Mammary epithelial cell (primary cell): ENCODE measurements at places on chromosomes 2 and 18. TPM values are rescaled to one million over a fixed set of nuclear protein-coding genes. Genes with fewer than 3 reads are reported as not detected.

Gene PLCL1
- not detected in 2 replicates for total RNA-seq

GRCh38 chr2:73088703-73089102 is 17.2 kb upstream of the SFXN5 start:
- DNase-seq = no peak

Gene STON1
- 0.27 and 0.47 TPM in 2 replicates for total RNA-seq

DNA sequence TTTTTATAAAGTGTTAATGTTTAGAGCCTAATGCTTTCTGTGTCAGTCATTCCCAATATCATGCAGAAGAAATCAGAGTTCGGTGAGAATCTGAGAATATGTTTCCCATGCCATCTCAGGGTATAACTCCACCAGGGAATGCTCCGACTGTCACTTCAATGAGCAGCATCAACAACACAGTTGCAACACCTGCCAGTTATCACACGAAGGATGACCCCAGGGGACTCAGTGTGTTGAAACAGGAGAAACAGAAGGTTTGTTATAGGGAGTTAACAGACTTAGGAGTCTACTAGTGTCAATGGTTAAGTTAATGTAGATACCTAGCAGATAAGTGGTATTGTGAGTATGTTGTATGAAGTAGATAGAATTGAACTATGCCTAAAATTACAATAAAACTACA is 31.0 kb downstream of the VAPA start:
- DNase-seq = no peak

Gene CCT7
- total RNA-seq = 204 TPM

DNA sequence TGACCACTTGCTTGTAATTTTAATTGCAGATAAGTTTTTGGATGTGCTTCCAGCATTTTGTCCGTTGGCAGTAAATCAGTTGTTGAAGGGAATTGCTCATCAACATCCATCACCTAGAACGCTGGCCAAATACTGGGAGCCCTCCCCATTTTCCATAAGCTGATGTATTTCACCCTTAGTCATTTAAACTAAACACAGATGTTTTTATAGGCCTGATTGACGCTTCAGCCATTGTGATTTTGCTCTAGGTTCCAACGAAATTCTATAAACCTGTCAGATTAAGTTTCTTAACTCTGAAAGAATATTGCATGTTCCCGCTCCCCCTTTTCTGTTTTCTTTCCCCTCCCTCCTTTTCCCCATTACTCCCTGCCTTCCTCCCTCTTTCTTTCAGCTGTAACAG is 1.0 kb upstream of the RPRM start:
- no peak for DNase-seq

GRCh38 chr2:24894750-24895149 is 25.3 kb downstream of the ADCY3 start:
- DNase-seq = no peak

Gene AKAIN1
- not detected for total RNA-seq

GRCh38 chr2:18860179-18860578 is 270.8 kb upstream of the NT5C1B start:
- no peak for DNase-seq

GRCh38 chr18:55370936-55371335 is 217.1 kb downstream of the TCF4 start:
- DNase-seq = no peak

Gene TPGS2
- total RNA-seq = 117 TPM

- peak; percentile 88 for DNase-seq
These were observed 225.5 kb upstream of the GALNT5 start for GRCh38 chr2:157032017-157032416.

- DNase-seq = no peak
These were observed 64.1 kb downstream of the EIF2AK3 start for GRCh38 chr2:88563129-88563528.

DNA sequence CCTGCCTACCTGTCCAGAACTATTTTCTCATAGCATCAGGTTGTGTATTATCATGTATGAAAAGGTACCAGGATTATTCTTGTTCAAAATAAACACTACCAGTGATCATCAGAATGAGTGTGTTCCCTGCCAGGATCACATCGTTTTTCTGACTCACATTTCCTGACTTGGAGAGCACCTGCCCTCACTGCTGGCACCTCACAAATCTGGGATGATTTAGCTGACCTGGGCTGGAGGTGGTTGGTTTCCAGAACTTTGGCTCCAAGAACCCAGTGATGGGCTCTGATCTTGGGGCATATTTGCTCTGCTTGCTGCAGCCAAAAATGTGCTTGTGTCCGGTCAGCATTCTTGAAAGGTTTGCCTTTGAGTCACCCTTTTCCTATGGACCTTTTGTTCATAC is 836.3 kb upstream of the ACVR2A start:
- DNase-seq = peak; percentile 35

Gene MLPH
- total RNA-seq = 2.8 TPM

GRCh38 chr18:33291539-33291938 is 149.0 kb downstream of the CCDC178 start:
- no peak for DNase-seq

DNA sequence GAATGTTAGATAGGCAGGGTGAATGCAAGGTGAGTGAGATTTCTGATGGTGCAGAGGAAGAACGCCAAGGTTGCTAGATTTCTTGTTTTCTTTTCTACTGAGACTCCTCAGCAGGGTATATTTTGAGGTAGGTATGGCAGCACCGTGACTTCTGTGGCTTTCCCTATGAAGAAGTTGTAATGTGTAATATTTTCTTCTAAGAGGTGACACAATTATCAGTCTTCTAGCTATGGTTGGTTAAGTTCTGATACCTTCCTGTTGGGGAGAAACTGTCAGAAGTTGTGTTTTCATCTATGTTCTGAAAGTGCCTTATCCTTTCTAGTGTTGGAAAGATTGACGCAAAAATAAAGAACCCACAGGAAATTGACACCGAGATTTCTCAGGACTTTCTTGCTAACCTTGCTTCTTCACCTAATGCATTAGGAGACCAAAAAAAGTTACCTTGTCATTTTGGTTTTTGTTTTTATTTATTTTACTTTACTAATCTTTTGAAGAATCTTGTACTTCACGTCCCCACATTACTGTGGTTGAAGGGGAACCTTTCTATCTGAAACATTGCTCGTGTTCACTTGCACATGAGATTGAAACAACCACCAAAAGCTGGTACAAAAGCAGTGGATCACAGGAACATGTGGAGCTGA is 11.9 kb downstream of the IL18R1 start:
- no peak for DNase-seq

DNA sequence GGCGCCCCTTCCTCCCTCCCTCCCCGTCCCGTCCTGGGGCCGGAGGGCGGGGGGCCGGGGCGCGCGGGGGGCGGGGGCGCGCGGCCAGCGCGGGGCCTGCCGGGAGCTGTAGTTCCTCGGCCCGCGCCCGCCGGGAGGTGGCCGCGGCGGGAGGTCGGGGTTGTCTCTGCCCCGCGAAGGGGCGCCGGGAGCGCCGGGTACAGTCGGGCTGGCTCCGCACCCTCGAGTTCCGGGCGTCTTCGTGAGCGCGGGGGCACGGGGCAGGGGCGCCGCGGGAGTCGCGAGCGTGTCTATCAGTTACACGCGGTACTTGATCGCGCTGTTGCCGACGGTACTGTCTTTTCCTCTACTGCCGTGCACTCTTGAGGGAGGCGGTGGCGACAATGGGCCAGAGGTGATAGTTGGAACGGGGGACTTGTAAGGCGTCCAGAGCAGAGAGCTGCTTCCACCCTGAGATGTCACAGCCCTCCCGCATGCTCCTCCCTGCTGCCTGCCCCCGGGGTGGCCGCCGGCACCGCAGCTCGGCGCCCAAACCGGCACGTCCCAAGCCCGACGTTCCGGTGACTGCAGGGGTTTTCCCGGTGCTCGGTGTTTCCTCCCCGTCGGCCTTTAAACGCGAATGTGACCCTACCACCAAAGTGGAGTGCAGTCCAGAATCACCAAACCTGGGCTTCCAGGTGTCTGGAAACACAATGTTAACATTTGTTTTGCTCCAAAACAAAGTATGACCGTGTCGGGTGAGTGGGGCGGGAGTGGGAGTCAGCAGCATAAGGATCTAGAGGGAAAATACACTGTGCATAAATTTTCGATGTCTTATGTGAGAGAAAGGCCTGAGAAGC is at the start of gene PRKD3:
PRKD3 (minus strand) TSS at position 48 of the 839 bp plus-strand sequence. CDS start 8,309 bp downstream, outside the sequence.
- DNase-seq = peak; percentile 60

DNA sequence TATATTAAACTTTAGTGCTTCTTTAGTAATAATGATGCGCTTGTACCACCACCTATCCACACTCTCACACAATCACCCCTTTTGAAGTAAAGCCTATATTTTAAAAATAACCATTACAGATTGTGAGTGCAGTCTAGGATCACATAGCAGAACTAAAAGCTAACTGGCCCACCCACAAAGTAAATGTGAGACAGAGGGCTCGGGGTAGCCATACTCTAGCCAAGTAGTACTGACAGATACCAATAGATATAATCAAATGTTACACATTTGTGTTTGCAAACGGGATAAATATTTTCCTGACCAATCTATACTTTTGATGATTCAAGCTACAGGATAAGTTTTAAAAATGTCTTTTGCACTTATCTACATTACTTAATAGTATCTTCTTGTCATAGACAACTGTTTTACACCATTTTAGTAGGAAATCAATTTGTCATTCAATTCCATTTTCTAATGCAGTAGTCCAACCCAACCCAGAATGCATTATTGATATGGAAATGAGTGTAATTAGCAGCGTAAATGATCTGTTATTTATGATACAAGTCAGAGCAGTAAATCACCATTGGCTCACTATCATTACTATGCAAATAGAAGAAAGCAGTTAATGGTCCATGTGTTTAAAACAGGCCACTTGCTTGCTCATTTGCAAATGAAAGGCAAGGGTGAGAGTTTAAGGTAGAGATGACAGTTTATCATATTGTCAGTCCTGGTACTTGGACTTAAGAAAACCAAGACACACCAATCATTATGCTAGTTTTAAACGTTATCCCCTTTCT is 111.8 kb downstream of the ERBB4 start:
- DNase-seq = no peak

Gene CDCA7
- 2.5 TPM for total RNA-seq

DNA sequence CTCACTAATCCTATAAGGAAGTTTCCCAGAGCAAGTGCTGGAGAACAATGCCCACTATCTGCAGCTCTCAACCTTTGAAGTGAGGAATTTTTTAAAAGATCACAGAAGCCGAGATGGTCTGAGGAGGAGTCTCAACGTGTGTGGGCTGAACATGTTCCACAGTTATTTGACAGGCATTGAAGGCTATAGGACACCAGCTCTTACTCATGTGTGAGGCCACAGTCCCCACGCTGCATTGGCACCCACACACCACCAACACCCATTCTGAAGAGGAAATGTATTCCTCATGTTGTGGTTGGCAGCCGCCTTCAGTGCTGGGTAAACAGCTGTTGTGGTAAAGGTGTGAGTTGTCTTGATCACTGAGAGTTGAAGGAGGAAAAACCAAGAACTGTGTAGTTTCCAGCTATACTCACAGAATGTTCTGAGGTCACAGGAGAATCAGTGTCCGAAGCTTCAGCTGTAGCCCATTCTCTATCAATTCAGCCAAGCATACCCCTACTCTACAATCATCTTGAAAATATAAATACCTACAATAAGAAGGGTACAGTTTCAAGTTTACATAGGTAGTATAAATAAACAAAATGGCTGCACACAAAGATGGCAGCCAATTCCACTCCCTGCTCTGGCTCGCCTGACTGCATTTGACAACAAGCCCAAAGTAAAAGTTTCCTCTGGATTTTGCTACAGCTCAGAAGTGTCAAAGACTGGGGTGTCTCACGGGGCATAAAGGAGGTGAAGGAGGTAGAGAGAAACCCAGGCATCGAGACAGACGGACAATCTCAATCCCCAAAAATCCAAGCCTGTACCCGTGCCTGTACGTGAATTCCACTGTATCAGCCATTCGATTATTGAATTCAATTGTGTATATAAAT is 12.1 kb downstream of the CD226 start:
- DNase-seq = peak; percentile 58

DNA sequence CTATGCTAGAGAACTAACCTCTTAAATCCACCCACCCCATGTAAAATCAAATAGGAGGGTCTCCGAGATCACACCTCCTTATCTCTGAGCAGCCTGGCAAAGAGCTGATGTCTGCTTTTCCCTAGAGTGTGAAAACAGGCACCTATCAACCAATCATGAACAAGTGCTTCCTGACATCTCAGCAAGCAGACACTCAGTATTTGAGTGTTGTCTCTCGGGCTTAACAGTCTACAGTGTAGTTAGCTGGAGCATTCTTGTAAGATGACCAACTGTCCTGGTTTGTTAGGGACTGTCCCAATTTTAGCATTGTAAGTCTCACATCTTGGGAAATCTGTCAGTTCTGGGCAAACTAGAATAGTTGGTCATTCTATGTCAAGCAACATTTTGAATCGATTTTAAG is 26.4 kb downstream of the MARCHF4 start:
- DNase-seq = no peak

- DNase-seq = no peak
These were observed 181.3 kb downstream of the PTPRM start for GRCh38 chr18:7748251-7749007.

Gene PROKR1
- not detected for total RNA-seq

- no peak for DNase-seq
These were observed 259.0 kb downstream of the NBAS start for GRCh38 chr2:15302154-15302553.

DNA sequence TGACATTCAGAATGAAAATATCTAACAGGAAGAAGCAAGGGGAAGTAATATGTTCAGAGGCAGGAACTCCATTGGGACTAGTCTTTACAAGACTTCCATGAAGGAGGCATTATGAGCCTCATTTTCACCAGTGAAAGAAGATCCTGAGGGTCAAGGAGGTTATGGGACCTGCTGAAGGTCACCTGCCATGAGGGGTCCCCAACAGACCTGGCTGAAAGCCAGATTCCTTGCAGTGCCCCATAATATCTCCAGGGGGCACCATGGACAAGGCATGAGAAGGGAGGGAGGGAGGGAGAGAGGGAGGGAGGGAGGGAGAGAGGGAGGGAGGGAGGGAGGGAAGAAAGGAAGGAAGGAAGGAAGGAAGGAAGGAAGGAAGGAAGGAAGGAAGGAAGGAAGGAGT is 27.9 kb downstream of the XDH start:
- DNase-seq = no peak

- DNase-seq = no peak
These were observed 2.2 kb downstream of the MYT1L start for GRCh38 chr2:2328848-2329247.

DNA sequence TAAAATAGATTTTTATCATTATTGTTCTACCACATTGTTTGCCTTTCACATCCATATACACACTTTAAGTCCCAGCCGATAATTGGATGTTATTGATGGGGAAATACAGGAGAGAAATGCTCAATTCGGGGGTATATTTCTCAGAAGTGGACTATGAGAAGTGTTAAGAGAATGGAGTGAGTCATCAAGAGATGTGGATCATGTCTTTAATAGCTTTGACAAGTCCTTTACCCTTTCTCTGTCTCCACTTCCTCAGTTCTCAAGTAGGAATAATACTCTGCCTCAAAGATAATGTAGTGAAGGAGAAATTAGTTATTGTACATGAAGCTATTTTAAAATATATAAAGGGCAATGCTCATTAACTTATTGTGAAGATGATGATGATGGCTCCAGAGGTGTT is 1017.6 kb upstream of the PIK3C3 start:
- DNase-seq = no peak

GRCh38 chr2:195639238-195639858 is 17.7 kb upstream of the SLC39A10 start:
- DNase-seq = no peak

Gene TRIM43
- 0.24 TPM in 1 of 2 replicates, not detected in the other for total RNA-seq

- no peak for DNase-seq
These were observed 7.3 kb upstream of the SLC39A10 start for GRCh38 chr2:195649629-195650190.

- DNase-seq = peak; percentile 96
These were observed 18.2 kb upstream of the DAW1 start for GRCh38 chr2:227853204-227853629.

GRCh38 chr2:108615480-108616090 is 81.3 kb downstream of the LIMS1 start:
- DNase-seq = no peak
